ENCODE measurements at places on chromosomes 5 and 9.
A peak's percentile ranks its signal among the peaks of the same experiment; 100 is the strongest.

DNA sequence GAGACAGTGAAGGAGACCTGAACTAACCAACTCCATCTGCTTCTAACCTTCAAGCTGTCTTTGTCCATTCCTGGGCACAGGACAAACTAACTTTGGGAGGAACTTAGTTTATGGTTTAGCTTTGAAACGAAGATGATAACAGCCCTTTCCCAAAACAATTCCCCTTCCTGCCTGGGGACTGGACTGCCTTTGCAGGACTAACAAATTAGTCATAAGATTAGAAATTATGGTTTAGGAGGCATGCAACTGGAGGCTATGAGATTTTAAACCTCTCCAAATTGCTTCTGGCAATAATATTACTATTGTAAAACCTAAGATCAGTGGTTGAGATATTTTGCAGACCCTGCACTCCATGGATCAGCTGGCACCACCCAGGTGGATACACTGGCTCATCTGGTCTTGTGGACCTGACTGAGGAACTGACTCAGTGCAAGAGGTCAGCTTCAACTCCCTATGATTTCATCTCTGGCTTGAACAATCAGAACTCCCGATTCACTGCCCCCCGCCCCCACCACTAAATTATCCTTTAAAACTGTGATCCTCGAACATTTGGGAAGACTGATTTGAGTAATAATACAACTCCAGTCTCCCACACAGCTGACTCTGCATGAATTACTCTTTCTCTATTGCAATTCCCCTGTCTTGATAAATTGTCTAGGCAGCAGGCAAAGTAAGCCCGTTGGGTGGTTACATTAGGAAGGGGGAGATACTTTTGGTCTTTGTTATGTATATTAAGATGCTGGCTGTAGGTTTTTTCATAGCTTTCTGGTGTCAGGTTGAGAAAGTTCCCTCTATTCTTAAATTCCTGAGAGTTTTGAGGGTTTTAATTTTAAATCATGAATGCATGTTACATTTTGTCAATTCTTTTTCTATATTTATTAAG, 213.3 kb downstream of the TSSK1B start:
- no peak for DNase-seq

- DNase-seq, result no peak
These were observed 45.2 kb downstream of the HSD17B3 start for GRCh38 chr9:96256800-96257199.

DNA sequence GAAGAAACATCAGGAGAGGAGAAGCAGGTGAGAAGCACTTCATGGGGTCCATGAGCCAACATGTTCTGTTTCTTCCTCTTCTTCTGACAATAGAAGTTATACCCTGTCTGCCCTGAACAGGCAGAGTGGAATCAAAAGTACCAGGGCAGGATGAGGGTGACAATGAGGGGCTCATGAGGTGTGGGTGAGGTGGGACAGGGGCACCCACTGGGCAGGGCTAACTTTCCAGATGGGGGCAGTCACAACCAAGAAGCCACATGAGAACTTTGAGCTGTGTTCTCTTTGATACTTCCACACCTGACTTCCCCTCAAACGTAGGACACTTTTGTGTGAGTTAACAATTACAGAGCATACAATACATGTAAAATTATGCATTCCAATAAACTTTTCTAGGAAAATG, 92.7 kb downstream of the LHFPL2 start:
- DNase-seq, result no peak

GRCh38 chr5:123359454-123360200, 63.6 kb downstream of the CEP120 start:
- DNase-seq, result no peak

DNA sequence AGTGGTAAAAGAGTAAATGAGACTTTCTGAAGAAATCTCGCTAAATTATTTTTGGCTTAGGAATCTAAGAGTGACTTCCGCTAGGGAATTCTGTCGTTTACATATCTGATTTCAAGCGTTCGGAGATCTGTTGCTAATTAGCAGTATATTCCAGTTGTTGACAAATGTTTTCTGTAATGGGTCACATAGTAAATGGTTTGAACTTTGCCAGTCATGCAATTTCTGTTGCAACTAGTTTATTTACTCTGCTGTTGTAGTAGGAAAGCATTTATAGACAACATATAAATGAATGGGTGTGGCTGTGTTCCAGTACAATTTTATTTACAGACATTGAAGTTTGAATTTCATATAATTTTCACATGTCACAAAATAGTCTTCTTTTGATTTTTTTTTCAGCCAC, 57.4 kb upstream of the JAK2 start:
- DNase-seq, result no peak

- DNase-seq, result no peak
These were observed 3.4 kb downstream of the SLC6A19 start for GRCh38 chr5:1204693-1205242.

DNA sequence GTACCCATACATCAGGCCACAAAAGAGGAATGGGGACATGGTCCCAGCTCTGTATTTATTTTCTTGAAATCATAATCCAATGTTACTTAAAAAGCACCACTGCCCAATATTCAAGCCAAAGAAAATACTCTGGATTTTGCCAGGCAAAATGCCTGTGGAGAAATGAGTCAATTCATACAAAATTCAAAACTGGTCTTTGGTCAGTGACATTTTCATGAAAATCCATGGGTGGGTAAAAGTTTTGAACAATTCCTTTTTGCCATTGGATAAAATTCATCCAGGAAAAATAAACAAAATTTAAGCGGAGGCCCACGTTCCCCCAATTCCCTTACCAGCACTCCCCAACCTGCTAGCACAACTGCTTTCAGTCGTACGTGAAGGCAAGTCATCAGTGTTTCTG, 186.2 kb downstream of the GLIS3 start:
- DNase-seq, result no peak

DNA sequence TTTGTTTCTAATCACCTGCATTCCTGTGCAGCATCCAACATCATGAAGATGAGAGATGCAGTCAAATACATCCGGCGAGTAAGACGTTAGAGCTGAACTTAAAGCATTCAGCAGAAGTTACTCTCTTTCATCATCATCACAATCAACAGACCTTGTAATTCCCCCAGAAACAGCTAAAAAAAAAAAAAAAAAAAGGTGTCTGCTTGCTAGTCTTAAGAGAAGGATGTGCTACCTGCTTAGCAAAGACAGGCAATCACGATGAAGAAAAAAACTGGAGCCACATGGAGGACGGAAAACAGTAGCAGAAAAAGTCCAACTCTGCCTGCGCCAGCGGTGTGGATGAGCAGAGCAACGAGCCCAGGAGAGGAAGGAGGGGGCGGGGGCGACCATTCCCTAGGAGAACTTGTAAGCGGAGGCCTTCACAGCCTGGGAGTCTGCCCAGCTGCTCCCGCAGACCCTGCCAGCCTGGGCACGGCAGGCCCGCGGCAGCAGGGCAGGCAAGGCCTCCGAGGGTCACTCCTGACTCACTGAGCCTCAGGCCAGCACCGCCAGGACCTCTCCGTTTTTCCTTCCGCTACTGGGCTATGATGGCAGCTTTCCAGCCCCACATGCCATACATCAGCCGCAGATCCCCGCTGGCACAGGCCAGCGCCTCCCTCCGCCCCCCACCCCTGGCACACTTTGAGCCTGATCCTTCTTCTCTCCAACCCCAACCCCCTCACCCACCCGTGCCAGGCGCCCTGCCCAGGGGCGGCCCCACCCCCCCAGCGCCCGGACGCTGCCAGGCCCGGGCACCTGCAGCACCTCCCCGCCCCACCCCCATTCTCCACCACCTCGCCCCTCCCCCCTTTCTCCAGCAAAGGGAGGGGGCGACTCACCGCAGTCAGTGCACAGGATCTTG, 1.4 kb downstream of the NRG2 start:
- peak; percentile 49 for DNase-seq

GRCh38 chr5:171642894-171643293, 142.7 kb upstream of the SMIM23 start:
- DNase-seq, result no peak

DNA sequence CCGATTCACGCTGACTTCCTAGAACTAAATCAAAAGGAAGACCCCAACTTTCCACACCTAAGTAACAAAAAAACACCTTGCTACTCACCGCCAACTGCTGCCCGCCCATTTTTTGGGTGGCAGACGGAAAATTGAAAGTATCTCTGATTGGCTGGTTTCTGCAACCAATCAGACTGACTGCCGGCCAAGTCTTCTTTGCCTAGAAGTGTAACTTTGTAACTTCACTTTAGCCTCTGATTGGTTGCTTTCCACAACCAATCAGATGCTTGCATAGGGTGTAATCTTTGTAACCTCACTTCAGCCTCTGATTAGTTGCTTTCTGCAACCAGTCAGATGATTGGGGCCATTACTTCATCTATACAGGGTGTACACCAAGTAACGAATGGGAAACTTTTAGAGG, 42.6 kb upstream of the ANKH start:
- DNase-seq, result no peak

- no peak for DNase-seq
These were observed 1326.3 kb upstream of the CDH6 start for GRCh38 chr5:29867155-29867554.

DNA sequence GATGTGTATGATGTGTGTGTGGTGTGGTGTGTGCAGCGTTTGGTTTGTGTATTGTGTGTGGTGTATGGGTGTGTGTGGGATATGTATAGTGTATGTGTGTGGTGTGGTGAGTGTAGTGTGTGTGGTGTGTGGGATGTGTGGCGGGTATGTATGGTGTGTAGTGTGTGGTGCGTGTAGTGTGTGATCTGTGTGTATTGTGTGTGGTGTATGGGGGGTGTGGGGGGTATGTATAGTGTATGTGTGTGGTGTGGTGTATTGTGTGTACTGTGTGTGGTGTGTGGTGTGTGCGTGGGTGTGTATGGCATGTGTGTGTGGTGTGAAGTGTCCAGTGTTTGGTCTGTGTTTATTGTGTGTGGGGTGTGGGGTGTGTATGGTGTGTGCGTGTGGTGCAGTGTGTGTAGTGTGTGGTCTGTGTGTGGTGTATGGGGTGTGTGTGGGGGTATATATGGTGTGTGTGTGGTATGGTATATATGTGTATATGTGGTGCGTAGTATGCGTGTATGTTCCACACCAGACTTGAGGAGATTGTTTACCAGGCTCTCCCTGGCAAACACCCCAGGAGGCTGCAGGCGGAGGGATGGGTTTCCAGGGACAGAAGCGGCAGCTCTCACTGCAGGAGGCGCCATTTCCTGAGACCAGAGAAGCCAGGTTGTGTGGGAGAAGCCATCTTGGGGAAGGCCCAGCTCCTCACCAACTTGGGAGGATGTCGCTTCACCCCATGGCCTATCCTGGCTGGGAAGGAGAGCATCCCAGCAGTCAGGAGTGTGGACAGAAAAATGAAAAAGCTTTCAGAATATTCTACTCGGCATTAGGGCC, 138.1 kb downstream of the NXNL2 start:
- no peak for DNase-seq

DNA sequence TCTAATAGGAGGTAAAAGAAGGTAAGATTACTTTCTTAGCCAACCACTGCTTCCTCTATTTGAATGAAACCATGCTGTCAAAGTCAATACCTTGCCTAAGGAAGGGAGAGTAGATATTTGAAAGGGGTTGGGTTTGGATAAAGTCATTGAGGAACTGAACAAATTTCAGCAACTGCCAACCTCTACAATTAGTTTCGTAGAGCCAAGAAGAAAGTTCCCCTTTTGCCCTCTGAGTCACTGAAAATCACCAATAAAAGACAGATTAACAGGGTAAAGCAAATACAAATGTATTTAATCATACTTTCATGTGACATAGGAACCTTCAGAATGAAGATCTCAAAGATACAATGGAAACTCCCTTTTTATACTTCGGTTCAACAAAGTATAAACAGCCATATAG, 615.7 kb downstream of the GABRG2 start:
- no peak for DNase-seq

DNA sequence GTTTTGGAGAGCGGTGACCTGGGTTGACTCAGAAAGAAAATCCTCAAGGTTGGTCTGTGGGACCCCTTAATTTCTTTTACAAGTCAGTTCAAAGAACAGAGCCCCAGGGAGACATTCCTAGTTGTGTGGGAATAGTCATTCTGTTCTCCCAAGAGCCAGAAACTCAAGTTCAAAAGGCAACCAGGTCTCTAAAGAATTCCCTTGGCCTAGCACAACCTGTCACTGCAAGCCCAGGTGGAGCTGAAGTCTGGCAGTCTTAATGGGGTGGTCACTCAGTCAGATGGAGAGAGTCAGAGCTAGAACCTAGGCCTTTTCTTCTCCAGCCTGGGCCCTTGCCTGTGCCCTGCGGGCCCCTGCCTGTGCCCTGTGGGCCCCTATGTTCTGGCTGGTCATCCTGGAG, 37.5 kb upstream of the CDKN2AIPNL start:
- DNase-seq, result no peak

DNA sequence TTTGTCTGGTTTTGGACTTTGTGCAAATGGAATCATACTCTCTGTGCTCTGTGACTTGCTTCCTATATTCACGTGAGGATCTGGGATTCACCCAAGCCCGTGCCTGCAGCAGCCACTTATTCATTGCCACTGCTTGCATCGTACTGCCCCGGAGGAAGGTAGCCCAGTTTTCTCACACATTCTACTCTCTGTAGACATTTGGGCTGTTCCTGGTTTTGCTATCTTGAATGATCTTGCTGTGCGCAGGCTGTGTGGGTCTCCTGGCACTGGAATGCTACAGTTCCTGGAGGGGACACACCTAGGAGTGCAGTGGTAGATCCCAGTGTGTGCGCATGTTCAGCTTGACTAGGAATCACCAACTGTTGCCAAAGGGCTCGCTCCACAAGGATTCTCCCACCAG, 99.2 kb upstream of the BOD1 start:
- no peak for DNase-seq

DNA sequence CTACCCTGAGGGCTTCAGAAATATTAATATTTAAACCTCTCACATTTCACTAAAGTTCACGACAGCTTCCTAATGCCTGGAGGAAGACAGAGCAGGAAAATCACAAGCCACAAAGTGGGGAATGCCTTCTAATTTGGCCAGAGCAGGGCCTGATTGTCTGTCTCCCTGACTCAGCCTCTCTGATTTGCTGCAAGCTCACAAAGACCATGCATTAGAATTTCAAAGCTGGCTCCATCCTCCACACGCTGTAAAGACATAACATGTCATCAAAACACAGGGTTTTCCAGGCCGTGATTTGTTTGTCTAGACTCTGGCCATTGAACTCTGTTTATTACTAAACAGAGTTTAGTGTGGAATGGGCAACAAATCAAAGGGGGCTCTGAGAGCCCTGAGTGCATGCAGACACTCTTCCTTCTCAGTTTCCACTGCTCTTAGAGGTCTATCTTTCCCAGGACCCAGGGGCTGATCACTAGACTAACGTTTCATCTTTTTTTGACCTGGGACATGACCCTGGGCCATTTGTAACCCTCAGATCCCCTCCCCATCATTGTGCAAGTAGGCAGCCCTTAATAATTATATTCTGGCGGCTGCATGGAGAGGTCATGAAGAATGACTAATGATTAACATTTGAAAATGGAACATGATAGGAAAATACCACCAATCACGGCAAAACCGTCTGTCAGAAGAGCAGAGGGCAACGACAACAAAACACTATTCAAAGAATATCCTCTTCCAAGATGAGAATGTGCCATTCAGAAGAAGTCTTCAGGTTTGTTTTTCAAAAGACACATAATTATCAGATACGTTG, 140.2 kb downstream of the ENC1 start:
- DNase-seq, result no peak

- DNase-seq, result peak; percentile 74
These were observed 121.6 kb downstream of the TLR4 start for GRCh38 chr9:117825609-117826347.

- DNase-seq, result peak; percentile 42
These were observed 57.7 kb downstream of the DUSP1 start for GRCh38 chr5:172713113-172713808.

GRCh38 chr5:67873935-67874334, 341.6 kb upstream of the PIK3R1 start:
- DNase-seq, result no peak

All from GM12865 (cell line).